ENCODE measurements at places on chromosomes 11 and 22.

- DNase-seq: no peak
Observed at GRCh38 chr11:16392616-16393015, 36.3 kb upstream of the SOX6 start.

DNA sequence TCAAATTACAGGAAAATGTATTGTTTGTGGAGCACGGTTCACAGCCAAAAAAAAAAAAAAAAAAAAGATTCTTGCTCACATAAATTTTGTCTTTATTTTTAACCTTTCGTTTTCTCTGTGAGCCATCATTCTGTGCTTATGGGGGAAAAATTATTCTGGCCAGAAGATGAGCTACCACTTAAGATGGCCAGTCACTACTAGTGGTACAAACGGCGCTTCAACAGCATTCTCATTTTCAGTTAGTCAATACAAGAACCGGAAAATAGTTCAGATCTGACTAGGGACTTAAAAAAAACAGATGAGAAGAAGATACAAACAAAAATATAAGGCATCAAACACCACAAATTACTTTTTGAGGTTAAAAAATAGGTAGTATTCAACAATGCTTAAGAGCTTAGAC, 158.6 kb upstream of the CNTN5 start:
- DNase-seq: no peak

- DNase-seq: no peak
Observed at GRCh38 chr11:12363373-12363772, 14.0 kb upstream of the PARVA start.

DNA sequence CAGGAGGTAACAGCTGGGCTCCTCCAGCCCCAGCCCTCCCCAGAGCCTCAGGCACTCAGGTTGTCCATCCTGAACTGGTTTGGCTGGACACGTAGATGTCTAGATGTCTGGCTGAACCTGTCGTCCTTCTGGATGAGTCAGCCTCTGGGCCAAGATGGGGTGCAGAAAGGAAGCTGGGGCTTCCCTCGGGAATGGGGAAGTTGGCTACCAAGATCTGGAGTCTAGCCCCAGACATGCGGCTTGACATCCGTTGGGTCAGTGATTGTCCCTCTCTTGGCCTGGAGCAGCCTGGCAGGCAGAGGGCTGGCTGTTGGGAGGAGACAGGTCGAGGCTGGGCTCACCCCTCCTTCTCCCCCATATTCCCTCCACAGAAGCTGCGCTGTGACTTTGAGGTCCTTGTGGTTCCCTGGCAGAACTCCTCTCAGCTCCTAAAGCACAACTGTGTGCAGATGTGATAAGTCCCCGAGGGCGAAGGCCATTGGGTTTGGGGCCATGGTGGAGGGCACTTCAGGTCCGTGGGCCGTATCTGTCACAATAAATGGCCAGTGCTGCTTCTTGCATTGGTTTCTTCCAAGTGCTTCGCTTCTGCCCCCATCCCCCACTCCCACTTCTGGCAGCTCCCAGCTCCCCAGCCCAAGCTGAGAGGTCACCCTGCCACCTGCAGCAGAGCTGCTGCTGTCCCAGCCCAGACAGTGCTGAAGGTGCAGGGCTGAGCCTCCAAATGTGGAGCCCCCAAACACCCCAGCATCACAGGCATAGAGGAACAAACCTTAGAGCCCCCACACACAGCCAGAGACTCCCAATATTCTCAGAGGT, 1.3 kb downstream of the CST6 start:
- no peak for DNase-seq

GRCh38 chr11:44268614-44269080, 41.3 kb downstream of the ALX4 start:
- no peak for DNase-seq

DNA sequence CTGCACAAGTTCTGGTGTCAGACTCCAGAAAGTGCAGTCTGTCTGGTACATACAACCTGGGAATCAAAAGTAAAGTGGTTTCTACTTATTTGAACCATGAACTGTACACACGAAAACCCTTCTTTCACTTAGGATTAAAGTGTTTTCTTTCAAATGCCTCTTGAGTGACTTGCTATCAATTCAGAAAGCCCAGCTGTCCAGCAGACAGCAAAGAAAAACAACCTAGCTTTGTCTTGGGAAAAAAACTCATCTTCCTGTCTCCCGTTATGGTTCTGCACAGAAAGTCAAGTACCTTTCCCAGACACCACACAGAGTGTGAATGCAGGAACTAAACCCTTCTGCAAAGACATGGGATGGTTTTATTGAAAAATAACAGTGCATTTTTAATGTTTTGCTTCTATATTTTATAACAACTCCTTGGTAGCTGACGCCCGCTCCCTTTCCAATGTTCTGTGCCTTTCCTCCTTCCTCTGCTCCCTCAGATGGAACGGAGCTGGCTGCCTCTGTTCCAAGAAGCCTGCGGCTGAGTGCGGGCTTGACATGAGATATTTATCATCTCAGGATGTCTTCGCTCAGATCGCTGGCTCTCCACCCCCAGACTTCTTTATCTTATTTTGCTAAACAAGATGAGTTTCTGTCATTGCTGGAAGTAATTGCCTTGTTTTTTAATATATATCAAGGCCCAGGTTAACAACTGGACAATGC, 322.3 kb upstream of the B3GAT1 start:
- DNase-seq: no peak

DNA sequence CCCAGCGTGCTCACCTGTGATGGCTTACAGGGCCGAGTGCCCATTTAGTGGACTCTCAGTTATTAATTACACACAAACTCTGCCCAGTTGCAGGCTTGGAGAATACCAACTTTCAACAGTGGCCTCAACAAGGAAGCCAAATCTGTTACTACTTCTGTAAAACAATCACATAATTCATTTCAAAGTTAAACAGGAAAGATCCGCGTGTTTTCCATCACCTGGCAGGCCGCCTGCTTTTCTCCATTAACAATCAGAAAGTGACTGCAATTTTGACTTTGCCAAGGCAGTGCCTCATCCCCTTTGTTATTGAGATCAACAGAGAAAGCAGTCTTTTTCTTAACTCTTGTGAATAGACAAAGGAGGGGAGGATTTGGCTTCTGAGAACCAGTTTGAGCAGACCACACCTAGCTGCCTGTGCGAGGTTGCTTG, 77.7 kb downstream of the BARX2 start:
- no peak for DNase-seq

DNA sequence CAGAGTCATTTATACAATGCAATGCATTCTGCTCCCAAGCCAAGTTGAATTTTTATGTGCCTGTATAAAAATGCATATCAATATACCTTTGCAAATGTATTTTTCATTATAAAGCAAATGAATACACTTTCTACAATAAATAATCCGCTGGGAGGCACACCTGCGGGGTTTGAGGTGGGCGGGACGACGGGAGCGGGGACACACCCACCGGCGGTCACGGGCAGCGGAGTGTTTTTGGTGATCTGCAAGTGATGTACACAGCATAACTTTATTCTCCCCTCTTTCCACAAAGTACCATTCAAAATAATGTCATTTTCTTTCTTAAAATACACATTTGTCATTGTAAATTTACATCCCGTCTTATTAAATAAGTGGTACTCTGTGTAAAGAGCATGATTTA, 54.1 kb downstream of the BRD1 start:
- DNase-seq: no peak

GRCh38 chr22:50474710-50475651, at the start of gene SBF1:
SBF1 (minus strand) TSS chr22:50475035; CDS start chr22:50474840, 195 bp downstream.
- peak; percentile 82 for DNase-seq

DNA sequence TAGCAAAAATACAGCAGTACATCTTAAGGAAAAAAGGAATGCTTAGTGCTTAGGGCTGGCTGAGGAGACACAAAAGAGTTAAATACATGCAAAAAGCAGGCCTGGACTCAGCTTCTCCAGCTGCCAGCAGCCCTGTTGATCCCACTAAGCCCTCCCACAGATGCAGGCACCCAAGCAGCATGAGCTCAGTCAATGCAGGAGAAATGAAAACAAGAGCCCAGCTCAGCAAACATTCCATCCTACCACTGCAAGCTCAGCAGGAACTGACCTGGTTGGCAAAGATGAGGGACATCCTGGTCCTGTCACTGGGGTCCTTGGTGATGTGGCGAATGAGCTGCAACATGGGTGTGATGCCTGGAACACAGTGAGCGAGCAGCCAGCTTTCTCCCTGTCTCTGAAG, 5.8 kb downstream of the CYB5R2 start:
- DNase-seq: no peak

DNA sequence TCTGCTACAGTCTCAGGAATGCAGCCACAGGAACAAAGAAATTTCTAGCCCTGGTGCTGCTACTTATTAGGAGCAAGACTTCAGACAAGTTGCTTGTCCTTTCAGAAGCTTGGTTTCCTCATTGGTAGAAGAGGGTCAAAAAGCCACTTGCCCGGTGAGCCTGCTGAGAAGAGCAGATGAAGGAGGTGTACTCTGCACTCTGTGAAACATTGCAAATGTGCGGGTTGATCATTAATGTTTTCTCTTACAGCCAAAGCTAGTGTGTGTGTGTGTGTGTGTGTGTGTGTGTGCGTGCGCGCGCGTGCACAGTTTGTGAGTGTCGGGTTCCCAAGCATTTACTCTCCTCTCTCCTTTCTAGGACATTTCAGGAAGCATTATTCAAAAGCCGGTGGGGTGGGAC, 86.3 kb upstream of the NNMT start:
- DNase-seq: no peak

DNA sequence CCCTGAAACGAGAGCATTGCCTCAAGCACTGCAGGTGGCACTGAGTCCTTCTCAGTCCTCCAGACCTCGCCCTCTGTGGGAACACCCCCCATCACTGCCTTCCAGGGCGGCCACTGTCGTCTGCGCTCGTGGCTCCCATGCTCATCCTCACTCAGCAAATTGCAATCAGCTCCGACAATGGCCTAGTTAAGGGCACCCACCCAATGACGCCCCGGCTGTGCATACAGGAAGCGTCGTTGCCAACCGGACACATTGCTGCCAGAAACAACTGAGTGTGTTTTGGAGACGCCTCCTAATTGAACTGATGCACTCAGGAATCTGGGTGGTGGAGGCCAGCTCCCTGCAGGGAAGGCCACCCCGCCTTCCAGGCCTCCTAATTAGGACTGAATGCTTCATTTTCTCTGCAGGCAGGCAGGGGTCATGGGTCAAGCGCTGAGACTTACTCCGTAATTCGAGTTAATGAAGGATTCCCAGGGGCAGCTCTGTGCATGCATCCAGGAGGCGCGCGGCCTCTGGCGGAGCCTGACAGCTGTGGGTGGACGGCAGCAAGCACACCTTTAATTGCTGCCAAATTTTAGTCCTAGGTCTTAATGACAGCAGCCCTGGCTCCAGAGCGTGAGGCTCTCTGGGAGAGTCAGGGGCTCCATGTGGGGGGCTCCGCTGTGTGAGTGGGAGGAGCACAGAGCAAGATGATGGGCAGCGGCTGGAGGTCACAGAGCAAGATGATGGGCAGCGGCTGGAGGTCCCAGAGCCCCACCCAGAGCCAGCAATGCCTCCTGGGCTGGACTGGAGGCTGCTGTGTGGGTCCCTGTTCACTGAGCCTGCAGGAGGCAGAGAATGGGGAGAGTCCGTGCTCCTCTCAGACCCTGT, 199.0 kb downstream of the BRD1 start:
- DNase-seq: no peak

- no peak for DNase-seq
Observed at GRCh38 chr11:45885274-45885920, at the start of gene MAPK8IP1. MAPK8IP1 (plus strand) TSS chr11:45885651; CDS start chr11:45885821, 170 bp downstream.

- no peak for DNase-seq
Observed at GRCh38 chr11:18310800-18311340, 11.1 kb downstream of the HPS5 start.

DNA sequence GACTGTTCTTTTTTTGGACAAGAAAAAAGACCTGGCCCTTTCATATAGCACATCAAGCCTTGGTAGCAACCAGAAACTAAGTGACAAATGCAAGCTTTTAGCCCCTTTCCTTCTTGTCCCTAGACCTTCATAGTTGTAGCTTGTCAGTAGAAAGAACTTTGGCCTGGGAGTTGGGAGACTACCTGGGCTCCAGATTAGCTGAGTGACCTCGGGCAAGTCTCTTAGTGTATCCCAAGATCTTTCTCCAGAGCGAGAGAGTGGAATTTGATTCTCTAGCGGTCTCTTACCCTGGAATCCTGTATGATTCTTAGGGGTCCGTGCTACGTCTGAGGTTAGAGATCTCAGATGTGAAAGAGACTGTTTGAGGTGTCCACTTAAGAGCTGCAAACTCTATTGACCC, 59.0 kb downstream of the ZNRF3 start:
- no peak for DNase-seq

DNA sequence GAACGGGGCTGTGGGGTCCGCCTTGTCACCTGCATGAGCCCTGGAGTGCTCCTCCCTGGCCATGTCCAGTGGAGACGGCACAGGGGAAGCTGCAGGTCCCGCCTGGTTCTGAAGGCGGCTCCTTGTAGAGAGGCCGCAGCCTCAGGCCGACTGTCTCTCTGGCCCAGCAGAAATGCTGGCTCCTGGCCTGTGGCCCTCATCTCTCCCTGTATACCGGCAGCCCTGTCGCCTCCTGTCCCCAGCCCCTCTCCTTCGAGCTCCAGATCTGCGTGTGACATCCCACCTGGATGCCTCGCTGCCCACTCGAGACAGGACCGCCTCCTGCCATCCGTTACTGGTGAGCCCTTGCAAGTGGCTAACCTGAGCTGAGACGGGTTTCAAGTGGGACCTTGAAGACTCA, 73.6 kb downstream of the PHF21B start:
- DNase-seq: no peak

DNA sequence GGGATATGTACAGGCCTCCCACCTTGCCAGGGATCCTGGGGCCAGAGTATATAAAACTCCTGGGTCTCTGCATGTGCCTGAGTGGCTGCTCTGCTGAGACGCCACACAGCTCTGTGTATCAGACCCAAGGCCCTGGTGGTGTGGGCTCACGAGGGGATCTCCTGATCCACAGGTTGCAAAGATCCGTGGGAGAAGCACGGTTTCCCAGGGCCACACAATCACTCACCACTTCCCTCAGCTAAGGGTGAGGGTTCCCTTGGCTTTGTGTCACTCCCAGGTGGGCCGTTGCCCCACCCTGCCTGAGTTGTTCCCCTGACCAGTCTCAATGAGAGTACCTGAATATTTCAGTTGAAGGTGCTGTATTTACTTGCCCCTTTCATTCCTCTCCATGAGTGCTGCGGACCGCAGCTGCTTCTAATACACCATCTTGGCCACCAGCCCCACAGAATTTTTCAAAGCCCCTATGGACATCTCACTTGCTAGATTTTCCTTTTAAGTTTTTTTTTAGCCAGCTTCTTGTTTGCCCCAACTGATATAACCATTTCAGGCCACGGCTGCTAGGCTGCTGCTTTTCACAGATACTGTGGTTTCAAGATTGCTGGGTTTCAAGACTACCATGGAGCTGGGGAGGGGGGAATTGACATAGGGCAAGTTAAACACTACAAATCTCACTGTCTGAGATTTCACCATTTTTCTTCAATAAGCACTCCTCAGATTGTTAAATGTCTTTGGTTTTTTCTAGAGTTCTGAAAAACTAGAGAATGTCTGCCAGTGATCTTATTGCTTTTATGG, 13.7 kb upstream of the DEPDC7 start:
- no peak for DNase-seq

GRCh38 chr22:24685531-24686190, 82.7 kb downstream of the GGT1 start:
- DNase-seq: no peak

DNA sequence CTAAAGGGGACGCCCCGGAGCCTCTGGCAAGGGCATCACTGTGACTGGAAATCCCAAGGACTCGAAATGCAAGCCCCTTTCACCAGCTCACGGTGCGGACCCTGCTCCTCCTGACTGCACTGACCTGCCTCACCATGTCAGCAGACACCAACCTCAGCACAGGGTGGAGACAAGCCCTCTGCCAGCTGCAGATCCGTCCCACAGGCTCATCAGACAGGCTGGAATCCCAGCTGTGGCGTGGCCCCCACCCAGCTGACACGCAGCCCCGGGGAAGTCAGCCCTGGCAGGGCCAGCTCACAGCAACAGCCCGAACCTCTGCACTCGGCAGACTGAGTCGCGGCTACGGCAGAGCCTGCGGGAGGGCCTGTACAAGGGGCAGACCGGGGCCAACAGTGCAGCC, 36.8 kb downstream of the BRD1 start:
- no peak for DNase-seq
